NCI-H187 (cell line): ENCODE measurements at places on chromosomes 2 and 18.

DNA sequence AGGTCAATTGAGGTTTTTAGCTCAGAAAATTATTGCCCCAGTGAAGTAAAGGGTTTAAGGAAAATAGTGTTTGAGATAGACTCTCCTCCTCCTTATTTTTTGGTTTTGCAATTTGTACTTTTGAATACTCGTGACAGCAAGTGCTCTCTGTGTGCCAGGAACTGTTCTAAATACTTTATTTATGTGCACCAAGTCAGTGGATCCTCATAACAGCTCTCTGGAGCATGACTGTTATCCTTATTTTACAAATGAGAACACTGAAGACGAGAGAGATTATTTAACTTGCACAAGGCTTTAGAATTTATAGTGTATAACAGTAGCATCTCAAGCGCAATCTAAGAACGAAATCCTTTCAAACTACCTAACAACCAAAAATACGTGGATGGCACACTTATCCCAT, 24.7 kb downstream of the BABAM2 start:
- no peak for DNase-seq

DNA sequence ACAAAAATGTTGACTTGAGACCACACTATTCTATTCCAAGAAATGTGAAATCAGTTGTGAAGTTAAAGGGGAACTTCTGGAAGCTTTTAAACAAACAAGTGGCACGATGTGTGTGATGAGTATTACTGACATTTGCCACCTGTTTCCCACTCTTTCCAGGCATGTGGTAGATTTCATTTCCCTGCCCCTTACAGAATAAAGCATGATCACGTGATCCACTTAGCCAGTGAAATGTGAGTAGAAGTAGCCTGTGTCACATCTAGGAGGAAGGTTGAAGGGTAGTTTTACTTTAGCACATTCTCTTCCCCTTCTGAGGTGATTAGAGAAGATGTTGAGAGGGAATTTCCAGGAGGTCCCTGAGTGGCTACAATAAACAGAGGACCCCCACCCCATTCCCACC, 3.8 kb downstream of the COL4A4 start:
- no peak for DNase-seq

GRCh38 chr2:8524388-8524787, 157.5 kb upstream of the ID2 start:
- no peak for DNase-seq

GRCh38 chr2:172811027-172811426, 75.4 kb downstream of the RAPGEF4 start:
- DNase-seq, result no peak

GRCh38 chr2:84815146-84815545, 65.7 kb downstream of the TRABD2A start:
- DNase-seq, result no peak

DNA sequence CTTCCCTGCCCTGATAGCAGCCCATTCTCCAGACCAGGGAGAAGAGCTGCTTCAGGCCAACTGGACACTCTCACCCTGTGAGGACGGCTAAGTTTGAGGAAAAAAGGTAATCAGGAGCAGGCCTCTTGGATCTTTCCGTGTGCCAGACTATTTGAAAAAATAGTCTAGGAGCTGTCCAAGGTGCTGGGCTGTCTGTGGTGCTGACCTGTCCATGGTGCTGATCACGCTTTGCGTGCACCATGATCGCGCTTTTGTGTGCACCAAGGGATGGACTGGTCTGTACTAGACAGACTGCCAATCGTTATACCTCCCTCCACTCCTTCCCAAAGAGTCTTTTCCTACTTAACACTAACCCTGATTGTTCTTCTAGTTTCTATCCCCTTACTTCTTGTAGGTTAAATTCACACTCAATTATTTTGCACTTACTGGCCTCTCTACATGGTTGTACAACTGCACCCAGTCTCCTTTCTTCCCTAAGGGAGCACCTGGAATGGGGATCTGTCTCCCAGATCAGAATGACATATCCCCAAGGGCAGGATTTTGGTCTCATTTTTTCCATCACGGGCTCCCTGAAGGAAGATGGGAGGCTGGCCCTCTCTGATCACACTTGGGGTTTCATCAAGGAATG, 295.4 kb downstream of the CELF4 start:
- DNase-seq, result no peak

- DNase-seq, result no peak
These were observed 136.7 kb downstream of the TMEM247 start for GRCh38 chr2:46615986-46616485.

DNA sequence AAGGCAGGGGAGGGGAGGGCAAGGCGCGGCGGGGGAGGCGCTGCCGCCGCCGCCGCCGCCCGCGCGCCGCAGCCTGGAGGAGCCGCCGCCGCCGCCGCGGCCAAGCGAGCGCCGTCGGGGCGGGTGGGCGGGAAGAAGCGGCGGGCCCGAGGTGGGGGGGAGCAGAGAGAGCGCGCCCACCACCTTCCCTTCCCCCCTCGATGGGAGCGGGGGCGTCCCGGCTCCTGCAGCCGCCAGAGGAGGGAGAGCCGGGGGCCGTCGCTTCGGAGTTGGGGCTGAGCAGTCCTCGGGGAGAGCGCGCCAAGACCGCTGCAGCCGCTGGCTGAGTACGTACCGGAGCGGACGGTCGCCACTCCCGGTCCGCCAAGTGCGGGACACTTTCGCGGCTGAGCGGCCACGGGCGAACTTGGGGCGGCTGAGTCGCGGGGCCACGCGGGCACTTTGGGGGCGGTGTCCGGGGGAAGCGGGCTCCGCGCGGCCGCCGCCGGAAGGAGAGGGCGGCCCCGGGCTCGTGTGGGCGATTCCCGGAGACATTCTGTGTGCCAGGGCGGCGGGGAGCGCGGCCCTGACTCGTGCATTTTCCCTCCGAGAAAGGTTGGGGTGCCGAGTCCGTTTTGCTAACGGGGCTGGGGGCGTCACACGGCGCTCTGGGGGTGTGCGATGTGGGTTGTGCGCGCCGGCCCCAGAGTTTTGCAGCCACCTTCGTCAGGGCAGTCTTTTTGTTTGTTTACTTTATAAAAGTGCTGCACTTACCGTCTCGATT, at the start of gene NAB1:
TSS of gene NAB1 (plus strand) at position 49 of the 763 bp plus-strand sequence. CDS start 10,094 bp downstream, outside the sequence.
- no peak for DNase-seq

DNA sequence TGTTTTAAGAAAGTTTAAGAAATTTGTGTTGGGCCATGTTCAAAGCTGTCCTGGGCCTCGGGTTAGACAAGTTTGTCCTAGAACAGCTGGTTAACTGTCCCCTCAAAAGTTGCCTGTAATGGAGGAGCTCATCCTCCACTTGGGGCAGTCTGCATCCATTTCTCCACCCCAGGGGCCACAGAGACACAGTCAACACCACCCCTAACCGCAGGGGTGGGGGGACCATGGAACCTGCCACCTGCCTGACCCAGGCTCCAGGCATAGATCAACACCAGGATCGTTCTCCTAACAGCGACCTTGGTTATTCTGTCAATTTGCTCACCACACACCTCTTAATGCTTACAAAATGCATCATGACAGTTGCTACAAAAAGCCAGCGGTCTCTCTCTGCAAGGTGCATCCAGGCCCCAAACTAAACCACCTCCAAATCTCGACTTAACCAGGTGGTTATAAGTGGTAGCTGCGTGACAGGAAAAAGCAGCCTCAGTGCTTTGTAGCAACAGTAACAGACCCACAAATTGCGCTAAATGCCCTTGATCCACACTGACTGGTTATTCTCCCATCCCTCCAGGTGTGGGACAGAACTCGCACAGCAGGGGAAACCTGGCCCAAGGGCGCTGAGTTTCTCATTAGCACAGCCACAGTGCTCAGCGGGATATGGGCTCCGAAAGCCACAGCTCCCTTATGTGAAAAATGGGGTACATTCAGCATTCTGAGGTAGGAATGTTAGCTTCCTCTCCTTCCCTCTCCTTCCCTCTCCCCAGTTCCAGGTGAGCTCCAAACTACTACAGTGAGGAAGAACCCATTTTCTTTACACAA, 48.0 kb downstream of the HDLBP start:
- DNase-seq, result no peak
